Activated CD4-positive, alpha-beta T cell treated with anti-CD3 and anti-CD28 coated beads, Interleukin-2, amount 10 ng/mL, durations not matched to agents 24 days and 14 days (primary cell): ENCODE measurements at places on chromosomes 4 and X. TPM values are rescaled to one million over a fixed set of nuclear protein-coding genes. Genes with fewer than 3 reads are reported as not detected.

Gene DHX15
- total RNA-seq: 263 and 265 TPM in 2 replicates

Gene SCARB2
- 1.5 and 1.7 TPM in 2 replicates for total RNA-seq

Gene SLC4A4
- 0.09 and 0.21 TPM in 2 replicates for total RNA-seq

Gene CT45A5
- total RNA-seq: not detected in 2 replicates

Gene PSMD10
- 45.2 and 54.8 TPM in 2 replicates for total RNA-seq

GRCh38 chrX:121987835-121988234 lies 940.4 kb downstream of the GLUD2 start:
- no peaks in the 10 kb centered on the region for H3K27me3 ChIP-seq
- DNase-seq: no peak

DNA sequence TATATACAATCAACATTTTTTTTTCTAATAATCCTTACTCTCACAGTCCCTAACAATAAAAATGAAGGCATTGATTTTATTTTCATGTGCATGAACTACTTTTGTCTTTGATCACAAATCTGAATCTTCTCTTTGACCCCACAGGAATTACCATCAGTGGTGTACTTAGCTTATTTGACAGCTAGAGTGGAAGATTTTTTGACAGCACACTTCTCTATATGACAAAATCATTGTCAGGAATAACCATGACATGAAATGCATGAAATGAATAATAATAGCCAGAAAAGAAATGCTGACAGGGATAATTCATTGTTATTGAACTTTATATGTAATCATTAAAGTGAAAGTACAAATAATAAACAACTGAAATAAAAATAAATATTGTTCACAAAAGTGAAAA lies 604.2 kb downstream of the EPHA5 start:
- no peak for DNase-seq
- no peaks in the 10 kb centered on the region for H3K4me1 ChIP-seq
- H3K36me3 ChIP-seq: no peaks in the 10 kb centered on the region
- no peaks in the 10 kb centered on the region for H3K27me3 ChIP-seq

DNA sequence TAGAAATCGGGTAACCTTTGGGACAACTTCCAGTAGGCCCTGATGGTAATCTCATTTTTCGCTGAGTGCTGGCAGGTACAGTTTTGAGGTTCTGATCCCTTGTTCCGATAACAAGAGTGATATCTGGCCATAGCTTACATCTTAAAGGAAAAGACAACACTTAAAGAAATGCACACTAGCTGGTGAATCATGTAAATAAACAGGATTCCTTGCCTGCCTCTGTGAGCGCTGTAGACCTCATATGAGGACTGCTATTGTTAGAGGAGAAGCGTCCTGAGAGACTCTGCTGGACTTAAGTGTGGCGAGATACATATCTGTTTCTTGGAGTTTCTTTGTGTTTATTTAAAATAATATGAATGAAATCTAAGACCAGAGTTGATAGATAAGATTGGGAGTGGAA lies 149.3 kb upstream of the SLC4A4 start:
- H3K4me1 ChIP-seq: peaks cover 18% of the 10 kb centered on the region
- peaks cover 73% of the 10 kb centered on the region for H3K27me3 ChIP-seq
- no peak overlapping the region for H3K4me3 ChIP-seq
- no peaks in the 10 kb centered on the region for H3K36me3 ChIP-seq
- DNase-seq: no peak

GRCh38 chr4:10046471-10046870 lies 25.2 kb upstream of the SLC2A9 start:
- peaks cover 3% of the 10 kb centered on the region for H3K36me3 ChIP-seq
- no peak overlapping the region for H3K27ac ChIP-seq
- DNase-seq: no peak
- H3K4me3 ChIP-seq: no peak overlapping the region

- H3K27me3 ChIP-seq: no peaks in the 10 kb centered on the region
- H3K36me3 ChIP-seq: no peaks in the 10 kb centered on the region
- no peak overlapping the region for H3K27ac ChIP-seq
- no peaks in the 10 kb centered on the region for H3K4me1 ChIP-seq
Observed at GRCh38 chrX:76971393-76972376, 475.5 kb upstream of the FGF16 start.
